ENCODE measurements at places on chromosomes 7 and 10. TPM values are rescaled to one million over a fixed set of nuclear protein-coding genes. Genes with fewer than 3 reads are reported as not detected.

Gene KCTD7
- total RNA-seq, result 11.3 TPM

DNA sequence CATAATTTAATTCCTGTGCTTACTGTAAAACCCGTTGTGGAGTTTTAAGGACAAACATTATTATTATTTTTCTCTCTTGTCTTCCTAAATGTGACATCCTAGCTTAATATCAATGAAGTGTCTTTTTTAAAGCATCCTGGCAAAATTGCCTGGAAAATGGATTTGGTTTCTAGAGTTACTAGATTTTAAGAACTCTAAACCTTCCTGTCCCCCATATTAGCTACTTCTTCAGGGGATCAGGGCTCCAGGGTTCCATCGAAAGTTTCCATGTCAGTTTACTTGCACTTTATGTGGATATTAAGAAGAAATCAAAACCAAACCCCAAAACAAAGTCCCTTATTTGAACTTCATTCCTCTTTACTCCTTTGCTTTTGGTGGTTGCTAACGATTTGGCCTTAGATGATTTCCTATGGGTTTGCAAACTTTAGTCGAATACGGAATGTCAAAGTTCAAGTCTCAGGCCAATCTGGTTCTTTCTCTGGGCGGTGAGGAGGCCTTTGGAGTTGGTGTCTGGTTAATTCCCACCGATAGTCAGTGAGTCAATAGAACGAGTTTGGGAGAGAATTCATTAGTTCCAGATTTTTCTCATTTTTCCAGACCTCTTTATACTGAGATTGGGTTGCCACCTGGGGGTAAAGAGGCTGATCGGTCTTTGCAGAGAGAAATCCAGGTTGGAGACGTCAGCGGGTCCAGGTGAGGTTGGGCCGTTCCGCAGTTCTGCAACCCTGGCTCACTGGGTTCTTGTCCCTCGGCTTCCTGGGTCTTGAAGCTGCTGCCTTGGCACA lies 1.1 kb downstream of the CUX1 start:
- DNase-seq, result no peak

Gene PRR15
- total RNA-seq, result not detected

Gene PLCE1
- 0.04 TPM for total RNA-seq

DNA sequence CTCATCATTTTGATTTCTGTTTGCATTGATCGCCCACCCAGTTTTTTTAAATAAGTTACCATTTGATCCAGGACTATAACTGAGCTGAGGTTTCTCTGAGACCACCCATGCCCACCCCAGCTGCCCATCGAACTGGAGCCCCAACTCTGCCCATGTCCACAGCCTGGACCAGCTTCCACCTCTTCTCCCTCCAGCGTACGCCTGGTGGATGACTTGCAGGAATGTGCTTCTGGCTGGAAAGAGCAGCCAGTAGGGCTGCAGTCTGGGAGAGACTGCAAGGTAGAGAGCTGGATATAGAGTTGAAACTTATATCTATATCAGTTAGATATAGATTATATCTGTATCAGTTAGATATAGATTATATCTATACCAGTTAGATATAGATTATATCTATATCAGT lies 25.8 kb upstream of the LRRC18 start:
- DNase-seq, result no peak

Gene SMARCD3
- total RNA-seq, result 2.4 TPM

- DNase-seq, result no peak
Observed at GRCh38 chr10:113953505-113954272, 90.0 kb upstream of the ADRB1 start.

DNA sequence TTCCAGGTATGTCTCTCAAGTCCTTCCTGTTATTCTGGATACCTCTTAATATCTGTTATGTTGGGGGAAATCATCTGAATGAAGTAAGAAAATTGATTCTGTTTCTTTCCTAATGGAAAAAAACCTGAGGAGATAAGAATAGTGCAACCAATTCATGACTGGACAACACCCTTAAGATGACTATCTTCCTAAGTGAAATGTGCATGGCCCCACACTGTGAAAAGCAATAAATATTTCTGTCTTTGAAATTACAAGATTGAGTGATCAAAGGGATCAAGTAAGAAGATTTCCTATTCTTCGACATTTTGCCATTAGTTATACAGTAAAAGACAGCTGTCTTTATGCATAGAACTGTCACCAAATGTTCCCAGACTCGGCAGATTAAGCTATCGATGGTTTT lies 73.9 kb downstream of the CHCHD3 start:
- DNase-seq, result no peak
